ENCODE measurements at places on chromosomes 4 and X.

- no peaks in the 10 kb centered on the region for H3K27me3 ChIP-seq
- H3K36me3 ChIP-seq: no peaks in the 10 kb centered on the region
These were observed 172.4 kb upstream of the MXRA5 start for GRCh38 chrX:3518870-3519269.

- DNase-seq: no peak
- no peaks in the 10 kb centered on the region for H3K36me3 ChIP-seq
- H3K4me3 ChIP-seq: no peak overlapping the region
- no peak overlapping the region for H3K27ac ChIP-seq
These were observed 122.4 kb downstream of the PALLD start for GRCh38 chr4:168619266-168619631.

GRCh38 chr4:8671712-8672290 lies 79.2 kb downstream of the CPZ start:
- H3K4me1 ChIP-seq: no peaks in the 10 kb centered on the region
- no peak overlapping the region for H3K27ac ChIP-seq
- no peaks in the 10 kb centered on the region for H3K27me3 ChIP-seq
- no peak for DNase-seq

GRCh38 chr4:159075531-159075932 lies 27.3 kb upstream of the RAPGEF2 start:
- no peaks in the 10 kb centered on the region for H3K36me3 ChIP-seq
- H3K27me3 ChIP-seq: no peaks in the 10 kb centered on the region
- no peak overlapping the region for H3K27ac ChIP-seq
- H3K4me3 ChIP-seq: no peak overlapping the region
- H3K4me1 ChIP-seq: no peaks in the 10 kb centered on the region

DNA sequence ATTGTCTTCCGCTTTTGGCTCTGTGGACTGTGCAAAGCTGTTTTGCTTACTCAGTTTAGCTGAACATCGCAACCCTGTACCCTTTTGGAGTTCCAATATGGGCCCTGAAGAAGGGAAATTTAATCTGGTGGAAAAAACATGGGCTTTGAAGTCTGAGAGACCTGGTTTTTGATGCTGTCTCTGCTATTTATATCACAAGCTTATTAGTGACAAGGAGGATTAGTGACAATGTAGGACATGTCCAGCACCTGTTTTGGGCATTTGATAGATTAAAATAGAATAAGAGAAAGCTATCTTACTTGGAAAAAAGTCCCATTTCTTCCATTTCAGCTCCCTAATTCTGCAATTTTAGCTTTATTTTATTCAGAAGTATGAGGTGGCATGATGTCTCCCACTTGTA lies 417.3 kb downstream of the SPRY1 start:
- H3K27me3 ChIP-seq: no peaks in the 10 kb centered on the region
- no peak overlapping the region for H3K4me3 ChIP-seq
- H3K4me1 ChIP-seq: no peaks in the 10 kb centered on the region
- no peaks in the 10 kb centered on the region for H3K36me3 ChIP-seq
- no peak for DNase-seq
- no peak overlapping the region for H3K27ac ChIP-seq

GRCh38 chrX:79138658-79139241 lies 5.7 kb upstream of the GPR174 start:
- DNase-seq: no peak
- H3K4me1 ChIP-seq: no peaks in the 10 kb centered on the region
- no peaks in the 10 kb centered on the region for H3K36me3 ChIP-seq
- H3K4me3 ChIP-seq: no peak overlapping the region
- no peaks in the 10 kb centered on the region for H3K27me3 ChIP-seq

DNA sequence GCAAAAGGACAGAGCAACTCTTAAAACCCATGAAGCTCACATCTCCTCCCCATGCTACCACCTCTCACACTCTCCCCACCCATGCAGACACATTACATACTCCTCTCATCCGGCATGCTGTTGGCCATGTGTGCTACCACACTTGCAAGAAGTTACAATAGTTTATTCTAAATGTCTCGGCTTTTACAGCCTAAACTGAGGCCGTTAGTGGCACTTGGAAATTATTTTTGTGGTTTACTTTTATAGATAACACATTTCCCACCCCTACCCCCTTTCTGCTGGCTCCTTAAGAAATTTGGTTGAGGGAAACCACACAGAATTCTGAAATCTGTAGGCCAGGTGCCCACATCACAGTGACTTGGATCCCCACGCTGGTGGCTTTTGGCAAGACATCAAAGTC lies 141.1 kb upstream of the HHIP start:
- no peak overlapping the region for H3K4me3 ChIP-seq
- no peaks in the 10 kb centered on the region for H3K36me3 ChIP-seq
- DNase-seq: no peak
- H3K4me1 ChIP-seq: no peaks in the 10 kb centered on the region
- no peak overlapping the region for H3K27ac ChIP-seq
- H3K27me3 ChIP-seq: no peaks in the 10 kb centered on the region

- H3K27ac ChIP-seq: no peak overlapping the region
- H3K36me3 ChIP-seq: no peaks in the 10 kb centered on the region
- no peak for DNase-seq
- H3K4me3 ChIP-seq: no peak overlapping the region
These were observed 55.4 kb upstream of the GRPR start for GRCh38 chrX:16067886-16068515.

GRCh38 chr4:128525387-128525786 lies 237.8 kb upstream of the PGRMC2 start:
- H3K4me3 ChIP-seq: no peak overlapping the region
- H3K36me3 ChIP-seq: no peaks in the 10 kb centered on the region
- H3K4me1 ChIP-seq: no peaks in the 10 kb centered on the region
- no peak for DNase-seq
- H3K27ac ChIP-seq: no peak overlapping the region
- H3K27me3 ChIP-seq: no peaks in the 10 kb centered on the region

DNA sequence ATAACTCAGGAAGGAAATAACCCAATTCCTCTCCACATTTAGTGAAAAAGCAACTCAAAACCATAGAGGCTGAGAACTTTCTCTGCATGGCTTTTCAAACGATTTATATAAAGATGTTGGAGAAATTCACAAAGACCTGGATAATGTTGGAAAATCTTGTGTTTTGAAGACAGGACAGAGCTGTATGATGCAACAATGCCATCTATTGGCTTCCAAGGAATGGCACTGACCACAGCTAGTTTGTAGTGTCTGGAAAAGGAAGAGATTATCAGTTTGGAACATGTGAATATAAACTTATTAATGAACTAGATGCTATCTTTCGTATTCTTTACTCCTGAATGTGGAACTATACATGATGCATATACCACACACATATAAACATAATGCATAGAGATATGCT lies 503.6 kb downstream of the IL1RAPL1 start:
- H3K4me3 ChIP-seq: no peak overlapping the region
- no peaks in the 10 kb centered on the region for H3K4me1 ChIP-seq
- DNase-seq: no peak
- H3K27ac ChIP-seq: no peak overlapping the region
- no peaks in the 10 kb centered on the region for H3K27me3 ChIP-seq

DNA sequence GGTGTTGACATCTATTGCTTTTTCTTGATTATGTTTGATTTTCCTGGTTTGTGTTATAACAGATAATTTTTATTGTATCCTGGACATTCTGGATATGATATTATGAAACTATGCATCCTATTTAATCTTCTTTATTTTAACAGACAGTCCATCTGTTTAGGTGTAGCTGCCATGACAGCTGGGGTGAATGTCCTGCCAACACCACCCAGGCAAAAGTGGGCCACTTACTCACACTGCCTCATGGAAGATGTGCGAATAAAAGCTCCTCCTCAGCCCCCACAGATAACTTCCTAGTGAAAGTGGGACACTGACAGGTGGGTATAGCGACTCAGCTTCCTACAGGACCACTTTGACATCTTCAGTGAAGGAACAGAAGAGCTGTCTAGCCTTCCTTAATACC lies 18.4 kb upstream of the CNKSR2 start:
- no peak for DNase-seq
- H3K4me1 ChIP-seq: no peaks in the 10 kb centered on the region
- no peaks in the 10 kb centered on the region for H3K36me3 ChIP-seq

GRCh38 chr4:113260688-113261087 lies 211.2 kb downstream of the ANK2 start:
- no peak overlapping the region for H3K27ac ChIP-seq
- DNase-seq: no peak
- H3K27me3 ChIP-seq: no peaks in the 10 kb centered on the region
- no peaks in the 10 kb centered on the region for H3K4me1 ChIP-seq
- no peak overlapping the region for H3K4me3 ChIP-seq

- H3K4me1 ChIP-seq: no peaks in the 10 kb centered on the region
- H3K27me3 ChIP-seq: no peaks in the 10 kb centered on the region
- H3K4me3 ChIP-seq: peak overlapping the region; percentile 61
- no peaks in the 10 kb centered on the region for H3K36me3 ChIP-seq
- no peak for DNase-seq
- H3K27ac ChIP-seq: peak overlapping the region; percentile 84
These were observed 4.5 kb downstream of the CXXC4 start for GRCh38 chr4:104490096-104490769.

GRCh38 chr4:56843421-56843899 lies 22.0 kb upstream of the SPINK2 start:
- H3K4me1 ChIP-seq: no peaks in the 10 kb centered on the region
- no peaks in the 10 kb centered on the region for H3K27me3 ChIP-seq
- H3K36me3 ChIP-seq: no peaks in the 10 kb centered on the region
- no peak overlapping the region for H3K27ac ChIP-seq

DNA sequence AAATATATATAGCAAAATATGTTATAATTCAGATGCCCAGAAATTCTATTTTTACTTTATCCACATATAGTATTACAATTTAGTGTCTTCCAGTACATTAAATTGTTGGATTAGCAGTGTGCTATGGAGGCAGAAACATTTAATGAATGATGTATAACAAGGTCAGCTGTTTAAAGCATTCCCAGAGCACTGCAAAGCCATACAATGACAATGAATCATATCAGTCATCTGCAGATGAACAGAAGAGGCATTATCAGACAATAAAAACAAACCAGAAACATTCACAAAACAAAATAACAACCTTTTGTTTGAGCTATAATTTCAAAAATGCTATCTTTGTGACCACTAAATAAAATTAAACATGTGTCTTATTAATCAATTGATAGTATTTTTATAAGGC lies 524.2 kb downstream of the FAT4 start:
- H3K4me1 ChIP-seq: no peaks in the 10 kb centered on the region
- H3K36me3 ChIP-seq: no peaks in the 10 kb centered on the region
- H3K4me3 ChIP-seq: no peak overlapping the region

DNA sequence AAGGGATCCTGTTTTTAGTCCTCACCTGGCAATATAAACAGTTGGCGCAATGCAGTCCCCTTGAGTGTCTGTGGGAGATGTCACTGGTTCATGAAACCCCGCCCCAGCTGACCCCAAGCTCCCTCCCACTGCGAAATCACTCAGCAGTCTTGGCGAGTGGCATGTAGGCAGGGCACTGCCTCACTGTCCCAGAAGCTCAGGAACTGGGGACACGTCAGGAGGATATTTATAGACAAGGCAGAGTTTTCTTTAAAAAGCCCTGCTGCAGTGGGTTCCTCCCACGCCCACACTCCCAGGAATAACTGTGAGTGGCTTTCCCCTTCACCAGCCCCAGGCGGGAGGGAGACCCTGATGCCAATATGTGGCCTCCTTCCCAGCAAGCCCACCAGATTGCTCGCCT lies 44.3 kb upstream of the PPP2R2C start:
- no peaks in the 10 kb centered on the region for H3K36me3 ChIP-seq
- no peaks in the 10 kb centered on the region for H3K4me1 ChIP-seq
- no peak overlapping the region for H3K4me3 ChIP-seq

DNA sequence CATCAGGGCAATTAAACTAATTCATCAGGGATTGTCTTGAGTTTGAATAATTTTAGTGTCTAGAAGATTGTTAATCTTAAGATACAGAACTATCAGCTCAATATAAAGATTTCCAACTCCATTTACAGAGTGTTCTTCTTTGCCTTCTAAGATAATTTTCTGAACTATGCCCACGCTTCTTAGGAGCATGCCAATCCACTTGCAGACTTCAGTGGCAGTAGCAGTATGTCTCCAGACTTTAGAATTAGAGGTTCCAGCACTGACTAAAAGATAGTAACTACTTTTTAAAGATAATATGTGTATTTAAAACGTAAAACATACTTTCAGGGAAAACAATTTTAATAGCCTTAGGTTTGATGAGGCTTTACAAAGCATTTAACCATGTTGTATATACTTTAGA lies 34.2 kb upstream of the GALNT7 start:
- H3K4me1 ChIP-seq: no peaks in the 10 kb centered on the region
- H3K36me3 ChIP-seq: no peaks in the 10 kb centered on the region
- no peaks in the 10 kb centered on the region for H3K27me3 ChIP-seq
- H3K4me3 ChIP-seq: no peak overlapping the region
- DNase-seq: no peak

DNA sequence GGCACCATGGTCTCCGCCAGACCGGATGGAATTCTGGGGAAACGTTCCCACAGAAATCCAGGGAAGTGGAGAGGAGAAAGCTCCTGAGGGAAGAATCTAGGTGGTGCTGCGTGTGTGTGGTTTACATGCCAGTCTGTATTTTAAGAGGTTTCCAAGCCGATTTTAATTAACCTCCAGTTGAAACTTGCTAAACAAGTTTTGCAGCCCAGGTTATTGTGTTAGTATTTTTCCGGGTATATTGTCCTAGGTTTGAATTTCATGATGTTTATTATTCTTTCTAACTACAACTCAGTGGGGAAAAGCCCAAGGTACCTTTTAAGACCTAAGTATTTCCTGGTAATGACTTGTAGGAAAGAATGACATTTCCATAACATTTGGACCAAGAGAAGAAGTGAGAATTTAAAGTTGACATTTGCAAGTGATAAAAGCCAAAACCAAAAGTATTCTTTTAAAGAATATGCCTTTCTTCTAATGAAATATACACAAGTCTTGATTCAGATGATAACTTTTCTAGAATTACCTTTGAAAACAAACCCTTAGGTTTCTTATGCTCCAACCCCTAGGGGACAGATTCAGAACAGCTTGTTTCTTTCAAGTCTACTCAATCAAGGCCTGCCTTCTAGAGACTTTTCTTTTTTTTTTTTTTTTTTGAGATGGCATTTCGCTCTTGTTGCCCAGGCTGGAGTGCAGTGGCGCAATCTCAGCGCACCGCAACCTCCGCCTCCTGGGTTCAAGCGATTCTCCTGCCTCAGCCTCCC lies 14.6 kb downstream of the SAT1 start:
- no peaks in the 10 kb centered on the region for H3K4me1 ChIP-seq
- no peaks in the 10 kb centered on the region for H3K36me3 ChIP-seq
- H3K4me3 ChIP-seq: no peak overlapping the region
- peaks cover 5% of the 10 kb centered on the region for H3K27me3 ChIP-seq
- no peak for DNase-seq

GRCh38 chr4:72397314-72397713 lies 171.7 kb downstream of the ADAMTS3 start:
- no peak overlapping the region for H3K4me3 ChIP-seq
- H3K27me3 ChIP-seq: no peaks in the 10 kb centered on the region
- no peak for DNase-seq
- H3K36me3 ChIP-seq: no peaks in the 10 kb centered on the region
- no peak overlapping the region for H3K27ac ChIP-seq

DNA sequence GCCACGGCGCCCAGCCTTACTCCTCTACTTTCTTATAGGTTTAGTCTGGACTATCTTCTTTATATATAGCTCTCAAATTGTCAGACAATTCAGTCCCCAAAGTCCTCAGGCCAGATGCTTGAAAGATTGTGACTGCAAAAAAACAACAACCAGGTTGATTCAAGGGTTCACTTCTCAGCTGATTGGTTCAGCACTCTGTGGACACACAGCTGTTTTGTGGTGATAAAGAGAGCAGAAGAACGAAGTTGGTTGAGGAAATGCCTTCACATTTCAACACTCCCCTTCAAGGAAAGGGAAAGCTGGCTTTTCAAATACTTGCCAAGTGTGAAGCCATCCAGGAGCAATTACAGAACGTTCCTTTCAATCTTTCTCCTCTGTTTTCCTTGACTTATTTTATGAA lies 166.8 kb downstream of the SHROOM3 start:
- H3K4me1 ChIP-seq: peaks cover 9% of the 10 kb centered on the region
- H3K27me3 ChIP-seq: no peaks in the 10 kb centered on the region
- no peaks in the 10 kb centered on the region for H3K36me3 ChIP-seq
- H3K27ac ChIP-seq: no peak overlapping the region
- no peak overlapping the region for H3K4me3 ChIP-seq

All from tibial nerve (tissue), 4 donors.